NCI-H446 (cell line): ENCODE measurements at places on chromosomes 2 and 18.

- DNase-seq, result no peak
Observed at GRCh38 chr2:42104621-42105020, 56.8 kb downstream of the PKDCC start.

GRCh38 chr2:18430996-18431748 lies 129.3 kb downstream of the RDH14 start:
- DNase-seq, result no peak

GRCh38 chr2:190997526-190998113 lies 16.4 kb downstream of the STAT1 start:
- no peak for DNase-seq

- no peak for DNase-seq
Observed at GRCh38 chr2:134718023-134718816, 580 bp downstream of the TMEM163 start.

GRCh38 chr2:195575016-195575415 lies 82.0 kb upstream of the SLC39A10 start:
- DNase-seq, result no peak

- no peak for DNase-seq
Observed at GRCh38 chr2:101107241-101107640, 43.9 kb downstream of the TBC1D8 start.

DNA sequence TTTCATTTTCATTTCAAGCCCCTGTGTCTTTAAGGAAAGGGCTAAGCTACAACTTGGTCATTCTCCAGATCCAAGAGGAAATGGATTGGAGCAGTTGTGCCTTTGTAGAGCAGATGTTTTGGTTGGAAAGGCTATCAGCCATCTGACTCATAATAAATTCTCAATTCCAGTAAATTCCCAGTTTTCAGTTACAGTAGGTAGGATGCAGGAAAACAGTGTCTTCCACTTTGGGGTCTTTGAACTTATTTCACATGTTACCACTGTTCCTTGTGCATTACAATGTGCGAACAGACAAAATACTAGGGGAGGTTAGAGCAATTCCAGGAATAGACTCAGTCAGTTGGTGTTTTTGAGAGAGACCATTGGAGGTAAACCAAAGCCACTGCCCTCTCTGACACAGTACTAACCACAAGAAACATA lies 211.9 kb downstream of the BABAM2 start:
- DNase-seq, result peak; percentile 9

GRCh38 chr2:60520151-60520876 lies 33.1 kb downstream of the BCL11A start:
- DNase-seq, result no peak

GRCh38 chr2:168155680-168156079 lies 91.7 kb downstream of the STK39 start:
- no peak for DNase-seq

- no peak for DNase-seq
Observed at GRCh38 chr18:24669502-24669901, 209.1 kb downstream of the HRH4 start.

GRCh38 chr2:64988420-64989125 lies 626 bp upstream of the SLC1A4 start:
- DNase-seq, result no peak

DNA sequence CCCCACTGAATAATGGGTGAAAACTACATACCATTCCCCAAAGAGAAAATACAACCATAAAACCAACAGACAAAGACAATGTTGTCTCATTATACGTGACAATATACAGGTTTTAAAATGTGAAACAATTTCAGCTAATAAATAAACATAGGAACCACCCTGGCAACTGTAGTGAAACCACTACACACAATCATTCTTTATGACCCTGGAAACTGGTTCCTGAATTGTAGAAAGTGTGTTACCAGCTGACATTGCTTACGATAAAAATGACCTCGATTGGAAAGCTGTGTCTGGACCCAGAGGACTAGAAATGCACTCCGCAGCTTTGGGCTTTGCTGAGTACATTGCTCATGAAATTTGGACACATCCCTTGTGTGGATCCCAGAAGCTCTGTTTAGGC lies 73.9 kb upstream of the LPIN2 start:
- no peak for DNase-seq

DNA sequence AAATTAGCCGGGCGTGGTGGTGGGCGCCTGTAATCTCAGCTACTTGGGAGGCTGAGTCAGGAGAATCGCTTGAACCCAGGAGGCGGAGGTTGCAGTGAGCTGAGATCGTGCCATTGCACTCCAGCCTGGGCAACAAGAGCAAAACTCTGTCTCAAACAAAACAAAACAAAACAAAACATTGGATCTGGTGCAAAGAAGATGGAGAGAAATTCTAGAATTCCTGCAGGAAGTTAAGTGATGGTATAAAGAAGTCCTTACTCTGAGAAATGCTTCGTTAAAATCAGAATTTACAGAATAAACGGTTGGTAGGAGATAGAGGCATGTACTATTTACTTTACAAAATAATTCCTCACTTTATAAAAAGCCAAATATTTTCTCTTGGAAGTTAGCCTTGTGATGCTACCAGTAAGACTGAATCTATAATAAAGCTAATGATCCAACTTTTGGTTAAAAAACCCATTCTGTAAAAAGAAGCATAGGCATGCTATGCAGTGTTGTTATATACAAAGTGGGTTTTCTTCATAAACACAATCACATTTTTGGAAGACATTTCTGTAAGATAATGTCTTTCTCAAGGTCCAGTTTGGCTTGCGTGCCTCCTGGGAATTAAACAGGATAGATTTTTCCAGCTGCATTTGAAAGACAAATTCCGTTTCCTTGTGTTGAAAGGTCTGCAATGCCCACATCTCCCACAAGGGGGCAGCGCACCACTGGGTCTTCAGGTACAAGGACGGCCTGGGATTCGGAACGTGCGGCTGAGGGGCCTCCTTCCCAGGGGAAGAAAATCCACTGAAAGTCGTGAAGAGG lies 35.6 kb upstream of the PNO1 start:
- DNase-seq, result peak; percentile 86

- DNase-seq, result no peak
Observed at GRCh38 chr2:149430743-149431736, 100.7 kb downstream of the LYPD6 start.

DNA sequence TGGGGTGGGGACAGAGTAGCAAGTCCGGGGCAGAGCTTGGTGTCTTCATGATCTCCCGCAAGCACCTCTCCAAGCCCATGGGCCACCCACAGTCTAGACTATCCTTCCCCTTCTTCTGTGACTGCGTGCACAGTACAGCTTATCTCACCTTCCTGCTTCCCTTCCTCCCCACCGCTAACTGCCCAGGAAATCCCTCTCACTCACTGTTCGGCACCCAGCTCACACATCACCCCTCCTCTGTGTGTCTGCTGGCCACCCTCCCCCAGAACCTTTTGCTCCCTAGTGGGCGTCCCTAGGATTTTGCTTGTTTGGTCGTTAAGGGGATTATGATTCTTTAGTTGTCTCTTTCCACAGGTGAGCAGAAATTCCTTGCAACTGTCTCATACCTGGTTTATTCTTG lies 31.5 kb upstream of the SMAD7 start:
- no peak for DNase-seq

GRCh38 chr2:120365236-120365793 lies 19.4 kb downstream of the INHBB start:
- DNase-seq, result no peak
